ENCODE measurements at places on chromosomes 6 and 20.
A peak's percentile ranks its signal among the peaks of the same experiment; 100 is the strongest.

- DNase-seq, result no peak
Measured at GRCh38 chr6:151413372-151414145, 22.2 kb upstream of the ZBTB2 start.

GRCh38 chr20:12276011-12276673, 358.4 kb downstream of the BTBD3 start:
- DNase-seq, result no peak

DNA sequence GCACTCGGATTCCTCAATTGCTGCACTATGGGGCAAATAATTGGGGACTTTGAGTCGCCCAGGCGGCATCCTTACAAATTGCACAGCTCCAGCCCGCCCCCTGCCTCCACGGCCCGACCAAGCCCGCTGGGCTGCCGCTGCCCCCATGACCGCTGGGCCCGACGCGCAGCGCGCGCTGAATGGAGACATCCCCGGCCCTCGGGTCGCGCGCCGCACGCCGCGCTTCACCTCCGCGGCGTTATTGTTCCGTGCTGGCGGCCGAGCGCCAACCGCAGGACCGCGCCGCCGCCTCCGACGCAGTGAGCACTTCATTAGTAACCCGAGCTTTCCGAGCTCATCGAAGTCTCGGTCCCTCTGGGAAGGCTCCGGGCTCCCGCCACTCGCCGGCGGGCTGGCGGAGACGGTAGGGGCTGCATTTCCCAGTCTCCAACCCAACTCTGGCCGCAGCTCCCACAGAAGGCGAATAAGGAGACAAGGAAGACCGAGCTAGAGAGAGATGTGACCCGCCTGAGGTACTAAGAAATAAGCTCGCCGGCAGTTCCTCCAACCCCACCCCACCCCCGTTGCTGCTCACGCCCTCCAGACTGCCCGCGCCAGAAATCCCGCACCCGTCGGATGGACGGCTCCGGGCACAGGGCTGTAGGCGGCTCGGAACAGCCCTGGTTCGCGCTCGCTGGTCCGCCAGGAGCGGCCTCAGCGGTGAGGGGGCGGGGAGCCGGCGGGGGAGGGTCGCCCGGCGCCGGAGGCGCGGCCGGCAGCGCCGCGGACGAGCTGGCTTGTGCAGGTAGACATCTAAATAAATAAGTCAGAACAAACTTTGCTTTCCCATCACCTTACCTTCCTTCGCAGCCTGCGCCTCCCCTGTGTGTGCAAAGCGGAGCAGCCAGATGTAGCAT, 703 bp downstream of the EPHA7 start:
- no peak for DNase-seq

DNA sequence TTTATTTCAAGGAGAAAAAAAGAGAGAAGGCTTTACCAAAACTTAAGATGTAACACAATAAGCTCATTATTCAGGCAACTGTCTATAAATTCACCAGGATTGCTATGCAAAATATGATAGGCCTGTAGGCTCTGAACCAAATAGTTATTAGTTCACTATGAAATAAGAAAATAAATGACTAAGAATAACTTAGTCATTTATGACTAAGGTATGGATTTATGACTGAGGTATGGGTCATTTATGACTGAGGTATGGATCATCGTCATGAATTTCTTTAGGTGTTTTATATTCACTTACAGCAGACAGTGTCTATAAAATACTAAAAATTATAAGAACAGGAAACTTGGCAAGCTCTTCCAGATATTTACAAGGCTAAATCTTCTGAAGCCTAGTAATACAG, 52.1 kb upstream of the SNX9 start:
- no peak for DNase-seq

- no peak for DNase-seq
Measured at GRCh38 chr20:16864069-16864468, 115.9 kb downstream of the OTOR start.

- no peak for DNase-seq
Measured at GRCh38 chr6:168226902-168227318, 92.7 kb downstream of the DACT2 start.

DNA sequence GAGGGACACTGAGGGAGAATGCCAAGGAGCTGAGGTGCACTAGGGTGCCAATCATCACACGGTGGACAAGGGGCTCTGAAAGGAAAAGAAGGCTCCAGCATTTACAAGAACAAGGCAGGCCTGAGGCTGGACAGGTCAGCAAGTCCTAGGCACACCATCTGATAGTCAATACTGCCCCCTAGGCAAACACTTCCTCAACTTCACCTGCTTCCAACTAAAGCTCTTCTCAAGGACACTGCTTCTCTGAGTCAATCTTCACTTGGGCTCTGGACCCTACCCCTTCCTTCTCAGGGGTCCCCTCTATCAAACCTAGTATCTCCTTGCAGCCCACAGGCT, 37.7 kb upstream of the SLC4A11 start:
- no peak for DNase-seq

DNA sequence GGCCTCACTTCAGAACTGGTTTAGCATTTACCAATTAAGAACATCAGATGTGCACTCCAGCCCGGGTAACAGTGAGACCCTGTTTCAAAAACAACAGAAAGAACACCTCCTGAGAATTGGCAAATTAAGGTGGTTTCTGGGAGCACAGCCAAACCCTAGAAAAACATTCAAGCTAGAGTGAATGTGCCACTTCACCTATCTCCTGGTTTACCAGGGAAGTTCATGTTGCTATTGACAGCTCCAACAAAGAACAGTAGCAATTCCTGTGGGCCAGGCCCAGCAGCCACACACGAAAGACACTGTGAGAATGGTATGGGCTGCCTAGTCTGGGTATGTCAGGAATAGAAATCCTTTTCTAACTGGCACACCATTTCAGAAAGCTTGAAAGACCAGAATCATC, 4.9 kb downstream of the POLR1C start:
- DNase-seq, result no peak

DNA sequence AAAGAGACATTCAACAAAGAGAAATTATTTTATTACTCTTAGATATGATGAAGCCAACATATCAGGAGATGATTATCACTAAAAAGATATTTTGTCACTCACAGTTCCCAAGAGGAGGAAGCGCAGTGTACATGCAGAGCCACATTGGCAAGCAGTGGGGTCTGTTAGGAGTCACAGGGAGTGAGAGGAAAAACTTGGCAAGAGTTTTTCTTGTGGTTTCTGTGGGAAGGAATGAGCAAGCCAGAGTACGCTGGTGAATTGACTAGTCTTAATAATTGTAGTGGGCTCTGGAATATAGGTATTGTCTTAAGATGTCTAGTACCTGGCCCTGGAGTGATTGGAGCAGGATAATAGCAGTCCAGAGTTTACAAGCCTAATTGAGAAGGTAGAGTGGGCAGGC, 1095.2 kb downstream of the GRIK2 start:
- DNase-seq, result peak; percentile 91

- no peak for DNase-seq
Measured at GRCh38 chr6:56756219-56756789, 113.6 kb upstream of the DST start.

GRCh38 chr6:27592481-27593199, 119.7 kb upstream of the ZNF184 start:
- peak; percentile 83 for DNase-seq

- no peak for DNase-seq
Measured at GRCh38 chr6:46284475-46284874, 113.7 kb upstream of the ENPP5 start.

DNA sequence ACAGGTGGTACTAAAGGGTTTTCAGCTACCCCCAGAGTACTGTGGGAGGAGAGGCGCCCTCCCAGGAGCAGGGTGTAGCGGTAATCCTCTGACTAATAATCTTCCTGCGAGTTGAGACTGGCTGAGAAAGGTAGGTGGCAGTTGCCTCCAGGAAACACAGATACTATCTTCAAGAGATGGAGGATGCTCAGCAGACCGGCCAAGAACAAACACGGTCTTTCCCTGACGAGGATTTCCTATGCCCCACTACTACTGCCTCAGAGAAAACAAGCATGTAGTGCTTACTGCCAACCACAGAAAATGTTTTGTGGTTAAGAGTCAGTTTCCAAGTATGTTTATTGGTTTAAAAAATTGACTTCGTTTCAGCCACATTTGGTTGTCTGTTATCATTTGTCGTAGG, 26.8 kb downstream of the C6orf89 start:
- DNase-seq, result peak; percentile 24

- DNase-seq, result no peak
Measured at GRCh38 chr6:2434912-2435311, 189.5 kb upstream of the GMDS start.

DNA sequence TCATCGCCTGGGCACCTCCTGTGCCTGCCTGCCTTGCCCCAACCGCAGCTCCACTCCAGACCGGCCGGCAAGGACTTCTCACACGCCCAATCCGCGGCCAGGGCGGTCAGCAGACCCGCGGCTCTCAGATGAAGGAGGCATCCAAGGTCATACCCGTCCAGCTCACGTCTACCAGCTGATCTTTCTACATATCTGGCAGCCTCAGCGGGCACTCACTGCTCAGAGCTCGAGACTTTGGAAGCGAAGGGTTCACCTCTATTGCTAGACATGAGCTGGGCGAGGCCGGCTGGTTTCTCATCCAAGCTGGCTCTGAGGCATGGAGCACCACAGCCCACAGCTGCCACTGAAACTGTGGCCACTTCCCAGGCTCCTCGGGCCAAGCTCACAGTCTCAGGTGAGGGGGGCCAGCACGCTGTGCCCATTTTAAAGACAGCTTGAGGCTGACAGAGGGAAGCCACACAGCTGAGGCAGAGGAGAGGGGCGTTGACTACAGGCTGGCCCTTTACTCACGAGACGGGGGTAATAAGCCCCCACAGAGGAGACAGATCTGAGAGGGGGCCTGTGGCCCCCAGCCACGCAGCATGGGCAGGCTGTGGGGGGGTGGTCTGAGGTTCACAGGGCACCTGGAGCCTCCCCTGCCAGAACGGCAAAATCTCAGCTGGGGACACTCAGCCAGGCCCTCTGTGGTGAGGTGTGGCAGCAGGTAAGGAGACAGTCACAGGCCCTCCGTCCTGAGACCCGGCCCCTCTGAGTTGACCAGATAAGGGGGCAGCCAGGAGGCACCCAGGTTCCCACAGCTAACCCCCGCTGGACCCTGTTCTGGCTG, 2.0 kb downstream of the LAMA5 start:
- DNase-seq, result peak; percentile 63

- no peak for DNase-seq
Measured at GRCh38 chr20:53245574-53245973, 273.4 kb downstream of the TSHZ2 start.

DNA sequence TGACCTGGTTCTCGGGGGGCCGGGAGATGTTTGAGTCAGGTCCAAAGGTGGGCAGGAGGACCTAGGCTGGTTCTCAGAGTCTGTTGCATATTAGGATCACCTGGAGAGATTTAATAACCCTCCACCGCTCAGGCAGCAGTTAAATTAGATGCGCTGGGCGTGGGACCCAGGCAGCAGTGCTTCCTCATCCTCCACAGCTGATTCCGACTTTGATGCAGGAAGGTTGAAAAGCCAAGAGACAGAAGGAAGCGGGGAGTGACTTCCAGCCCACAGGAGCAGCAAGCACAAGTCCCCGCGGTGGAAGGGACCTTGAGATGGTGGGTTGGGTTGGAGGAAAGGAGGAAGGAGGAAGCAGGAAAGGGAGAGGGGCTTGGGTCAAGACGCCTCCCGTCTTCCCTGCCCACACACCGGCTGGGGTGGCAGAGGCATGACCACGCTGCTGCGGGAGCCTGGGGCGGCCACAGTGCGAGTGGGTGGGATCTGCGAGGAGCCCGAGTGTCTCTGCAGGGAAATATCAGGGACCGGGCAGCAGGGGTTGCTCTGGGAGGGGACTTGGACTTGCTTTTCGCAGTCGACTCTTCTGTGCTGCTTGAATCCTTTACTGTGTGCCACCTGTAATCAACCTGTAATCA, 146.0 kb downstream of the PHACTR3 start:
- no peak for DNase-seq

- DNase-seq, result no peak
Measured at GRCh38 chr6:63844287-63844686, 208.7 kb downstream of the PHF3 start.

- DNase-seq, result no peak
Measured at GRCh38 chr6:92109956-92110355, 1309.4 kb downstream of the EPHA7 start.

- DNase-seq, result no peak
Measured at GRCh38 chr20:50415021-50415515, 95.1 kb upstream of the PTPN1 start.

GRCh38 chr6:127956956-127957355, 56.1 kb upstream of the THEMIS start:
- no peak for DNase-seq

DNA sequence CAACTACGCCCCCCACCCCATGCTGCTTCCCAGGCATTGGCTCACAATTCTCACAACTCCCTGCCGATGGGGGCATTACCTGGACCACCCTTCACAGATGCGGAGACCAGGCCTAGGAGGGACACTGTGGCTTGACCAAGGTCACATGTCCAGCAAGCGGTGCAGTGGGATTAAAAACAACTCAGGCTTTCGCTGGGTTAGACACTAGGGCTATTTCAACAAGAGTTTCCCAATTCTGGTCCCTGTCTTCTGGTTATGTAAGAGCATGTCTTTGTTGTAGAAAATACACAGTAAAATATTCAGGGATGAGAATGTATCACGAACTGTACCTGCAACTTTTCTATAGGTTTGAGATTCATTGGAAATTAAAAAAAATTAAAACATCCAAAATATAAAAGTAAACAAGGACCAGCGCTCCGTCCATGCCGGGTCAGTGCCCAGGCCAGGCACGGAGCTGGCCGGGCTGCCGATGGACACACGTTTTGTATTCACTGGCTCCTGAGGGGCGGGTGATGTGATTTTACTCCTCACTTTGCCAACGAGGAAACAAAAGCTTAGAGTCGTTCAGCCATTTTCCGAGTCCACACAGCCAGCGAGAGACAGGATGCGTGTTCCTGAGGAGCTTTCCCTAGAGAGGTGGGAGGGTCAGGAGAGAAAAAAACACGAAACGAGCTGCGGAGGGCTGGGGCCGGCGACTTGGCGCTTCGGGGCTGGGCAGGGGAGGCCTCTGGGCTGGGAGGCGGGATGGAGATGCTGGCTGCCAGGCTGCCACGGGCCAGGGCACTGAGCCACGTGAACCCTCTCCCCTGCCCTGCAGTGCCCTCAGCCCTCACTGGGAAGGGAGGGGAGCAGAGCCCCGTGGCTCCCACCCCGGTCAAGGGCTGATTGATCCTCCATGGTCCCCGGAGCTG, 17.1 kb upstream of the VSTM2L start:
- no peak for DNase-seq

- no peak for DNase-seq
Measured at GRCh38 chr6:46923476-46923875, 1.7 kb upstream of the ADGRF5 start.

DNA sequence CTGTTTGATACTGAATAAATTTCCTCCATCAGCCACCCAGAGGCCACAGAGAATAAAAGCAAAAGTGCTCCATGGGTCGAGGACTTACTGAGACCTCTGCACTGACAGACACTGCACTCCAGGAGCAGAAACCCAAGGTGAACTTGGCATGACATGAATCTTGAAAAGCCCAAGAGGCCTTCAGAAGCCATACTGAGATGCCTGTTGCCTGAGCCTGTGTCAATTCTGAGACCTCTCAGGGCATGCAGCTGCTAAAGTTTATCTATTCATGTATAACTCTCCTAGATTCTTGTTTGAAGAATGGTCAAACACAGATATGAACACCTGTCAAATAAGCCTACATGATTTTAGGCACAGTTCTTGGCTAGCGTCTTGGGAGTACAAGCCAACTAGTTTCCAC, 145.7 kb downstream of the KIF16B start:
- no peak for DNase-seq
